ENCODE measurements at places on chromosomes 16 and 17. TPM values are rescaled to one million over a fixed set of nuclear protein-coding genes. Genes with fewer than 3 reads are reported as not detected.
A peak's percentile ranks its signal among the peaks of the same experiment; 100 is the strongest.

Gene UMOD
- total RNA-seq: not detected

DNA sequence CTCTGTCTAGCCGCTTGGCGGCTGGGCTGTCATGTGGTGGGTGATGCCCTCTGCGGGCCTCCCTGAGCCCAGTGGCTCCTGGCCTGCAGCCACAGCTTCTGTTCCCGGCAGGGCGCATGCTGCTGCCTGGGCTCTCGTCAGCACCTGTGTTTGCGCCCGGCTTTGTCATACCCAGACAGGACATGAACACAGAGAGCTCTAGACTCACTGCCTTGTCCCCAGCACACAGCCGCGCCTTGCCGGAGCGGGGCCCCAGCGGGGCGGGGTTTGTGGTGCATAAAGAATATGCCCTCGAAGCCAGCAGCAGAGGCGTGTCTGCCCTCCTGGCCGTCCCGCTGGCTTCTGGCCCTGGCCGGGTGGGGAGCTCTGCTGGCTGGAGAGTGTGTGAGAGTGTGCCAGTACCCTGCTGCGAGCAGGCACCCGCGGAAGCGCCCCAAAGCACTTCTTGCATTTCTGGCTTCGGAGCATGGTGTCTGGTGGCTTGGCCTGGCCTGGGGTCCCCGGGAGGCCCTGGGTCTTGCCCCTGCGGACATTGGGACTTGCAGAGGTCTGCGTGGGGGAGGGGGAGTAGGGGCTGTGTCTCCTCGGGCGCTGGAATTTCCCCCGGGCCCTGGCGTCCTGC is 14.4 kb downstream of the ASPSCR1 start:
- no peak for DNase-seq

Gene SLC5A10
- total RNA-seq: not detected

DNA sequence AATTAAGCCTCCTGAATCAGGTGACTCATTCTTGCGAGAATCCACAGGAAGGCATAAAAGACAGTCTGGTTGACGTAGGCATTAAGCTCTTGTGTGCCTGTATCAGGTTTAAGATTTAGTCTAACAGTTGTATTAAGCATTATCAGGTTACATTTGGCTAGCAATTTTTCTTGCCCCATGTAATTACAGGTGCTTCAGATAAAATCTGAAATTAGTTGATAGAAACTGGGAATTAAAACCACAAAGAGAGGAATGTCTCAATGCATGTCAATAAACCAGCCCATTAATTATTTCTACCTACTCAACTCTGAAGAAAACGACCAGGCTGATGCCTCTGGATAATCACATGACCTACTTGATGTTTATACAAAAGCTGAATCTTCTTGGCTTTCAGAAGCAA is 217.2 kb downstream of the CA10 start:
- DNase-seq: no peak

GRCh38 chr17:65228734-65229620 is 91.8 kb downstream of the RGS9 start:
- DNase-seq: peak; percentile 67

DNA sequence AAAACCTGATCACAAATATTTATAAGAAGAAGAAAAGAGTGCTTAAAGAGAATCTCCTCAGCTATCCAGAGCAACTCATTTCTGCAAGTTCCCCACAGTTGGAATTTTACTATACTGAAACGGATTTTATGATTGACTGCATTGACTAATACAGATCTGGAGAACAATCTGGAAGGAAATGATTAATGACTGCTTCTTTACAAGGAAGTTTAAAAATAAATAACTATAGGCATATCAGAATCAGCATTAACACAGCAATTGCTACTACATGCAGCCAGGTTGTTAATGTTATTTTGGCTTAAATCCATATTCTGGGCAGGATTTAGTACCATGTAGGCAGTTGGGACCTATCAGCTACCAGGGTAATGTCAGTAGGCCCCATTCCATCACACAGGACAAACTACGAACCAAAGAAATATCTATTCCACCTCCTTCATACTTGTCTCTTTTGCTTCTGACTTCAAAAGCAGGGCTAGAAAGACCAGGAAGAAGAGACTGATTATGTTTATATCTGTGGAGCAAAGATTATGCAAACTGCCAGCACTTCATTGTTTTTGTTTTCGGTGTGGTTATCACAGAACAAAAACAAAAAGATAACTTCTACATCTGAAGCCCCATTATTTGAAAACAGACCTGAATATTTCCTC is 3.9 kb downstream of the SKAP1 start:
- no peak for DNase-seq

DNA sequence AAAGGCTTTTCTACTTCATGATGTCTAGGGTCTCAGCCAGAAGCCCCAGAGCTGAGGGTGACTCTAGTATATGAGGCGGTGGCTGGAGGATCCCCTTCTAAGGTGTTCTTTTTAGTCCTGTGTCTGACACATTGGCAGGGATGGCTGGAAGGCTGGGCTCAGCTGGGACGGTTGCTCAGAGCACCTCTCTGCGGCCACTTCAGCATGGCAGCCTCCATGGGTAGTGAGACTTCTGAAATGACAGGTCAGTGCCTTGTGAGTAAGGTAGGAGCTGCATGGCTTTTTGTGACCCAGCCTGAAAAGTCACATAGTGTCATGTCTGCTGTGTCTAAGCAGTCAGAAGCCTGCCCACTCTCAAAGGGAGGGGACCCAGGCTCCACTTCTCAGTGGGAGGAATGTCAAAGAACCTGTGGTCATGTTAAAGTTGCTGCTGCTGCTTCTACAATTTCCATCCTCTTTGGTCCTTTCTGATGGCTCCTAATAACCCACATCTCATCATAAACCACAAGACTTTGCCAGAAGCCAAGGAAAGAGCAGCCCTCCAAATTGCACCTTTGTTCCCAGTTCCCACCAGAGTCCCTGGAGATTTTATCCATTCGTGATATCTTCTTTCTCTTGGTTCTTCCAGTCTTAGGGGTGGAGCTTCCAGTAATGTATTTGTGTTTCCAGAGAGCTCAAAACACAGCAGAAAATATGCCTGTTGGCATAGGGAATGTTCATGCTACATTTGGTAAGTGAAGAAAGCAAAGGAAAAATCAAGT is 15.4 kb upstream of the KCNG4 start:
- no peak for DNase-seq

- DNase-seq: no peak
Observed at GRCh38 chr17:77246110-77247047, 105.6 kb downstream of the SEC14L1 start.

Gene HP
- total RNA-seq: not detected

DNA sequence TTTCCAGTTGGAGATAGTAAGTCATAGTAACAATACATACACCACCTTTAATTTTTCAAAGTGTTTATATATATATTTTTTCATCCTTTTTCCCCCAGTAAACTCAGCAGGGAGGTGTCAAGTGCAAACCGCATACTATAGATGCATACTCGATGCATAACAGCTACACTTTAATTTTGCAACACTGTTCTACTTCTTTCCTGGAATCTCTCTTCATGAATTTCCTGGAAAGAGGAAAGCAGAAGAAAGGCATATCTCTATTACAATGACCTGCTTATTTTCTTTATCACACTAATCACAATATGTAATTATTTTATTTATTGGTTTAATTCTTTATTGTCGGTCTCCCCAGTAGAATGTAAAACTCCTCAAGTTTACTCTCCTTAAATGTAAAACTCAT is 140.0 kb downstream of the SNX11 start:
- DNase-seq: no peak

GRCh38 chr17:40532520-40533253 is 31.3 kb upstream of the TNS4 start:
- DNase-seq: peak; percentile 16

Gene CDIP1
- 30.2 TPM for total RNA-seq

DNA sequence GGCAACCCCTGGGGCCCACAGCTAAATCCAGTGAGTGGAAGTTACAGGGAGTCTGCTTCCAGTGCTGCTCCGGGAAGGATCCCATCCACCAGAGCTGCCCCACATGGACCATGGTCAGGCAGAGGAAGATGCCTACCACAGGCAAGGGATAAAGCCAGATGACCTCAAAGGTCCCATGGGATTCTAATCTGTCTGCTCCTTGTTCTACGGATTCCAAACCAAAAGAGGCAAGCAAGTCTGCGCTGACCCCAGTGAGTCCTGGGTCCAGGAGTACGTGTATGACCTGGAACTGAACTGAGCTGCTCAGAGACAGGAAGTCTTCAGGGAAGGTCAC is 1.4 kb downstream of the CCL4L2 start:
- no peak for DNase-seq

DNA sequence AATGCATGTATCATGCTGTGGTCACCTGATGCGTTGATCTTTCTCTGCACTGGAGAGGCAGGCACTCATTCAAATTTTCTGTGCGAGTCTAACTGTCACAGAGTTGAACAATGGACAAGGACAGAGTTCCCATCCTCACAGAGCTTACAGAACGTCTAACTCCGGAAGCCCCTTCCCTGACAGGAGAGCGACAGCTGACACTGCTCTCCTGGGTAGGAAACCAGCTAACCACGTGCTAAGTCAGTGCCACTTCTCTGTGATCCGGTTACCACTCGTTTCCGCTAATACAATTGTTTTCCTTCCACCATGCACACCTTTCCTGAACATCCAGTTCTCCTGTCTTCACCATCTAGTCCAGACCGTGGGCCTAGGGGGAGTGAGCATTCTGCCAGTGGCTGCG is 11.3 kb downstream of the KLHDC4 start:
- DNase-seq: no peak

Gene TSPOAP1
- total RNA-seq: 12.4 TPM

- no peak for DNase-seq
Observed at GRCh38 chr17:6506679-6507231, 49.6 kb downstream of the PITPNM3 start.

DNA sequence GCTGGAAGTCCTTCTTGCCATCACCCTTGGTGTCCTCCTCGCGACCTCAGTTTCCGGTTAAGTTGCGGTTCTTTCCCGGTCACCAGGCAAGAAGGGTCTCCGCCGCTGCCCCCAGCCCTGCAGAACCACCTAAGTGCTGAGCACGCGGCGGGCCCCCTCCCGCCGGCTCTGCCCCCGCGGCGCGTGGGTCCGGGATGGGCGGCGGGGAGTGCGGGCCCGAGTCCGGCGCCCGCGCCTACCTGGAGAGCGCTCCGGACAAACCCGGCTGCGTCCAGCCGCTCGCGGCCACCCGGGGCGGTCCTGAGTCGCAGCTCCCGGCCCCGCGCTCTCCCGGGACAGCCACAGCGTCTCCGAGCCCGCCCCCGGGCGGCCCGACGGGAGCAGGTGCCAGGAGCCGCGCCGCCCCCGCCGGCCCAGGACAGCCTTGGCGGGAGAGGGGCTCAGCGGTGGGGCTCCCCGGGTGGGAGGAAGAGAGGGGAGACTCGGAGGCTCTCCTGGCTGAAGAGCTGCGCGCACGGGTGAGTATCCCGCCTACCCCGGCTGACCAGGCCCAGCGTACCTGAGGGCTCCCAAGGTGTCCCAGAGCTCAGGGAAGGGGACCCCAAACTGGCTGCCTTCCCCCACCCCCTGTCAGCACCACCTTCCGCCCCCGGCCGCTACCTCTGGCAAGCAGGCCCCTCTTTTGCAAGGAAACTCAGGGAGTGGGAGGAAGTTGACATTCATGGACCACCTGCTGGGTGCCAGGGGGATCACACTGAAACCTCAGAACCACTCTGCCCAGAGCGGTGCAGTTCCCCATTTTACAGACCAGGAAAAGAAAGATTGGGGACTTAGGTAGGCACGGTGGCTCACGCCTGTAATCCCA is 22.2 kb upstream of the C17orf113 start:
- DNase-seq: no peak

DNA sequence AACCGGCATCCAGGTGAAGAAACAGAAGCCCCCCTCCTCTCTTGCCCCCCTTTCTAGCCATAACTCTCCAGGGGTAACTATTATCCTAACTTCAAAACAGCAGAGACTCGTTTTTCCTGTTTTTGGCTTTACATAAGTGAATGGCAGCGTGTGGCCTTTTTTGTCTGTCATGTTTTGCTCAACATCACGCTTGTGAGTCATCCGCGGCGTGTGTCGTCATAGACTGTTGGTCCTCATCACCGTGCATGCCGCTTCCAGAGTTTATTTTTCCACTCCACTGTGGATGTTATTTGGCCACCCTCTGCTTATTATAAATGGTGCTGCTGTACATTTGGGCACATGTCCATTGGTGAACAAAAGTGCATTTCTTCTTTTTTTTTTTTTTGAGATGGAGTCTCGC is 52.6 kb downstream of the ERN1 start:
- peak; percentile 43 for DNase-seq

DNA sequence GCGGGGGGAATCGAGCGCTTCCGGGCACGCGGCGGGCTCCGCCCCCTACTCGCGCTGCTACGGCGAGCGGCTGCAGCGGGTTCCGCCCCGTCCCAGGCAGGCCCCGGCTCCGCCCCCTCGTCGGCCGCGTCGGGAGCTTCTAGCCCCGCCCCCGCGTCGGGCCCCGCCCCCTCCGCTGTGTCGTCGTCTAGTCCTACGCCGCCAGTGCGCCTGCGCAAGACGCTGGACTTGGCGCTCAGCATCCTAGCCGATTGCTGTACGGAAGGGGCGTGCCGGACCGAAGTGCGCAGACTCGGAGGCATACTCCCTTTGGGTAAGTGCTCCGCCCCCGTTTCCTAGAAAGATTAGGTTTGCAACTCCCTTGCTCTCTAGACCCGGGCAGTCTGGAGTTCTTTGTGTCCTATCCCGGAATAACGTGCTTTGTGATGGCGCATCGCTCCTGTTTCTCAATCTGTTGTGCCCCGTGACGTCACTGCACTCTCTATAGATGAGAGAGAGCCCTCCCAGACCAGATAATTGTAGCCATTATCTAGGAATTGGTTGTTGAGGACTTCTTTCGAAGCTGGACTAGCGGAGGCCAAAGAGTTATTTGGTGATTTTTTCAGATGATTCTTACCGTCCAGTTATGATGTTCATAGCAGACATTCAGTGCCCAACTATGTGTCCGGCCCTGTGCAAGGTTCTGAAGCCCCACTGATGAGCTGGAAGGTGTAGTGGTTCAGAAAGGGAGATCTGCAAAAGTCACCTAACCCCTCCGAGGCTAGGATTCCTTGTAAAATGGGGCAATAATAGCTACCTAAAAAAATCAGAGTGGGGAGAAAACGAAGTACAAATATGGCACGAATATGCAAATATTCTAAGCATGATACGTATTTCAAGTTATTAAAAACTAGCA is 633 bp downstream of the ARMC5 start:
- peak; percentile 100 for DNase-seq

Gene TNK1
- total RNA-seq: 6.9 TPM

DNA sequence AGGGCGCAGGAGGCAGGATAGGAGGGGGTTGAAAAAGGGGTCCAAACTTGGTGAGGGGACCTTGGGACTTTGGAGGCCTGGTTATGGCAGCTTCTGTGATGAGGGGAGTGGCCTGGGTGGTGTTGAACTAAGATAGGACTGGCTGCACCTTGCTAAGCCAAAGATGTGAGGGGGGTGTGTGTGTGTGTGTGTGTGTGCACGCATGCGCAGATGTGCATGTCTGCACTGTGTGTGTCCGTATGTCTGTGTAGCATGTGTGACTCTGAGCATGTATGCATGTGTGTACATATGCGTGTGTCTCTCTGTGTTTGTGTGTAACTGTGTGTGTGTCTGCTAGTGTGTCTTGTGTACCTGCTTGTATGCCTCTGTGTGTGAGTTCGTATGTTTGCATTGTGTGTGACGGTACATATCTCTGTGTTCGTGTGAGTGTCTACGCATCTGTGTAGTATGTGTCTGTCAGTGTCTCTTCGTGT is 4.1 kb downstream of the SLC16A5 start:
- no peak for DNase-seq
